Pancreas (tissue), 10 donors: ENCODE measurements at places on chromosomes 16 and 17. TPM values are rescaled to one million over a fixed set of nuclear protein-coding genes. Genes with fewer than 3 reads are reported as not detected.

GRCh38 chr17:28470914-28471366 is 2.5 kb upstream of the SLC13A2 start:
- no peak overlapping the region for H3K27ac ChIP-seq
- H3K27me3 ChIP-seq = no peaks in the 10 kb centered on the region
- no peaks in the 10 kb centered on the region for H3K36me3 ChIP-seq
- H3K4me3 ChIP-seq = no peak overlapping the region

The SCARF1 gene
- total RNA-seq = 3.2 TPM

GRCh38 chr16:64711596-64711995 is 410.3 kb downstream of the CDH11 start:
- H3K36me3 ChIP-seq = no peaks in the 10 kb centered on the region
- no peak for DNase-seq
- H3K4me1 ChIP-seq = no peaks in the 10 kb centered on the region
- no peak overlapping the region for H3K4me3 ChIP-seq
- H3K27ac ChIP-seq = no peak overlapping the region

The TMEM231 gene
- total RNA-seq = 5.3 TPM

The PTGES3L gene
- total RNA-seq = 0.18 TPM

DNA sequence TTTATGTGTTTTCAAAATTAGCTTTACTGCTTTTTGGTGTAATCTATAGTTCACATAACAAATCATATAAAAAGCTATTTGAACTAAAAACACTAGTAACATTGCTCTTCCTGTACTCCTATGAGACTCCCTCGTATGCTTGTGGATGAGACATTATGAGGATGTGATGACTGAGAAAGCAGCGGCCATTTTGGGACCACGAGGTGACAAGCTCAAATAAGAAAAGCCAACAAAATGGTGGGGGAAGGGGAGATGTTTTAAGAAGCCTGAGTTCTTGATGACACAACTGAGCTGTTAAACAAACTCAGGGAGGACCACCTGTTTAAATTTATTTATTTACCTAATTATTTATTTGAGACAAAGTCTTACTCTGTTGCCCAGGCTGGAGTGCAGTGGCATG is 4.5 kb downstream of the CCL18 start:
- H3K27ac ChIP-seq = no peak overlapping the region
- no peaks in the 10 kb centered on the region for H3K27me3 ChIP-seq
- H3K4me1 ChIP-seq = no peaks in the 10 kb centered on the region
- no peak for DNase-seq
- H3K4me3 ChIP-seq = no peak overlapping the region

DNA sequence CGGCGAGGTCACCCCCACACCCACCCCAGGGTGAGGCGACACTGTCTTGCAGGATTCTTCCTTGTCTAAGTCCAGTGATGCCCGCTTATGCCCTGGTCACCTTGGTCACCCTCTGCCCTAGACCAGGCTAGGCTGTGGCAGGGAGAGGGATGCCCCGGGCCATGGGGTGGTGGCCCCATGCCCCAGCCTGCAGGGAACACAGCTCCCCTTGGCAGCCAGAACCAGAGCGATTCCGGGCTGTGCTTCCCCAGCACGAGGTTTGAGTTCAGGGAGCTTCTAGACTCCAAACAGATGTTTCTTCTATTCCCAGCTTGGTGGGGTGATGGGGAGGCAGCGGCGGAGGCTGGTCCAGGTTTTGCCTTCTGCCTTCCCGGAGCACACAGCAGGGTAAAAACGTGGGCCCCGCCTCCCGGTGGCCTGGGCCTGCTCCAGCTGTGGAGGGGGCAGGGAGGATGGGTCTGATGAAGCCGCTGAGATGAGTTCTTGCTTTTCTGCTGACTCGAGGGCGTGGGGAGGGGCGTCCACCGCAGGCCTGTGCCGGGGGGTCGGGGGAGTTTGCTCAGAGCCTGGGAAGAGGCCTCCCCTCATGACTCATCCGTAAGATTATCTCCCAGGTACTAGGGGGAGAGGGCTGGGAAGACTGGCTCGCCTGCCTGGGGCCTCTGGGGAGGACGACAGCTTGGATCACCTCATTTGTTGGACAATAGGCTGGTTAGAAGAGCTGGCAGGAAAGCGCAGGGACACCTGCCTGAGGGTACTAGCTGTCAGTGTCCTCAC is 15.4 kb downstream of the SMTNL2 start:
- H3K4me3 ChIP-seq = no peak overlapping the region
- H3K27ac ChIP-seq = no peak overlapping the region
- no peaks in the 10 kb centered on the region for H3K4me1 ChIP-seq
- DNase-seq = no peak
- no peaks in the 10 kb centered on the region for H3K36me3 ChIP-seq

The IL21R gene
- 0.17 TPM for total RNA-seq

DNA sequence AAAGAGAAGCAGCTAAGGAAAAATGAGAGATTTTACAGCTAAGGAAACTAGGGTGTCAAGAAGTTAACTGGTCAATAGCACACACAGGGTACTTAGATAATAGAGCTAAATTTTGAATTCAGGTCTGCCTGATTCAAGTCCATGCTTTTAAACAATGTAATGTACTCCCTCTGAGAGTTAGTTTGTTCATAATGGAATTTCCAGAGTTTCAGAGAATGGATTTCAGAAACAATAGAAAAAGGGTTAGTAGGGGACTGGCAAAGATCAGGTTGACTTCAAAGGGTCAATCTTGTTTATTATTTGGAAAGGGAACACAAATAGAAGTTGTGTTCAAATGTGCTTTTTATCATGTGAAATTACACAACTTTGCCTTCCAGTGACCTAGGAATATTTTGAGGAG is 17.9 kb downstream of the NSRP1 start:
- no peak for DNase-seq
- H3K27ac ChIP-seq = no peak overlapping the region
